ENCODE measurements at places on chromosomes 16 and 17. TPM values are rescaled to one million over a fixed set of nuclear protein-coding genes. Genes with fewer than 3 reads are reported as not detected.
A peak's percentile ranks its signal among the peaks of the same experiment; 100 is the strongest.

Gene OR1F1
- not detected for total RNA-seq

GRCh38 chr17:37813751-37814150 is 68.9 kb upstream of the HNF1B start:
- peaks cover 4% of the 10 kb centered on the region for H3K4me1 ChIP-seq
- H3K27me3 ChIP-seq = peaks cover 14% of the 10 kb centered on the region
- H3K27ac ChIP-seq = no peak overlapping the region
- H3K4me3 ChIP-seq = no peak overlapping the region

- H3K4me1 ChIP-seq = peaks cover 55% of the 10 kb centered on the region
- H3K36me3 ChIP-seq = peaks cover 3% of the 10 kb centered on the region
- no peak overlapping the region for H3K27ac ChIP-seq
- H3K4me3 ChIP-seq = peak overlapping the region; percentile 42
- DNase-seq = no peak
Observed at GRCh38 chr16:12095275-12096156, 119.0 kb downstream of the SNX29 start.

DNA sequence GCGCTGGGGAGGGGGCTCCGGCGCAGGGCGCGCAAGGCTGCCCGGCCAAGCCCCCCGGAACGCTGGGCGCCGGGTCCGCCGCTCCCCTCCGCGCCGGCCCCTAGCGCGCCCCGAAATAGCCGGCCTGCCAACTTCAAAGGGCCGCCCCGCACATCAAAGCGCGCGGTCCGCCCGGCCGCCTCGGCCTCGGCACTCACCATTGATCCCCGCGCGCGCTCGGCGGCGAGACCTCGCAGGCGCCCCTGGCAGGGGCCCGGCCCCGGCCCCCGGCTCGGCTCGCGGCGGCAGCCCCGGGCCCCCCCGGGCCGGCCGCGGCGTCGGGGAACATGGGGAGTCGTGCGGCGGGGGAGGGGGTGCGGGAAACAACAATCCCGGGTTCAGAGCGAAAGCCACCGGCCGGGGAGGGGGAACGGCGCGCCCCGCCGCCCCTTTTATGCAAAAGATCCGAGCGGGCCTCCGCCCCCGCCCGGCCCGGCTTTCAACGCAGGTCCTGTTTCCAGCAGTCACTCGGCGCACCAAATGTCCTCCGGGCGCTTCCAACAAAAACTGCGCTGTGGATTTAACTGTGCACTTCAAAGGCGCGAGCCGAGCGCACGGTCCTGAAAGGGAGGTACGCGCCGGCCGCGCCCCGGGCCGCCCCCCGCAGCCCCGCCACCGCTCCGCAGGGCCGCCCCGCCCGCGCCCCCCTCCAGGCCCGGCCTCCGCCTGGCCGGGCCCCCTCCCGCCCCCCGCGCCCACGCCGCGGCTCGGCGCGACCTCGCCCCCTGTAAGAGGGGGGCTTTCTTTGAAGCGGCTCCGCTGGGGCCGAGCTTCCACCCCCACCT is 608 bp downstream of the AXIN2 start:
- peaks cover 3% of the 10 kb centered on the region for H3K36me3 ChIP-seq
- peaks cover 17% of the 10 kb centered on the region for H3K4me1 ChIP-seq
- DNase-seq = peak; percentile 92
- H3K27me3 ChIP-seq = no peaks in the 10 kb centered on the region
- peak overlapping the region; percentile 97 for H3K27ac ChIP-seq

- peaks cover 20% of the 10 kb centered on the region for H3K36me3 ChIP-seq
- peaks cover 3% of the 10 kb centered on the region for H3K4me1 ChIP-seq
- no peak overlapping the region for H3K4me3 ChIP-seq
- H3K27ac ChIP-seq = peak overlapping the region; percentile 15
Observed at GRCh38 chr17:43766413-43767052, 7.9 kb upstream of the SOST start.

Gene KCTD11
- 9.5 TPM for total RNA-seq

GRCh38 chr16:77470851-77471250 is 36.0 kb upstream of the ADAMTS18 start:
- peaks cover 3% of the 10 kb centered on the region for H3K27me3 ChIP-seq
- no peak overlapping the region for H3K27ac ChIP-seq
- H3K36me3 ChIP-seq = no peaks in the 10 kb centered on the region
- H3K4me3 ChIP-seq = no peak overlapping the region
- no peaks in the 10 kb centered on the region for H3K4me1 ChIP-seq
- no peak for DNase-seq

DNA sequence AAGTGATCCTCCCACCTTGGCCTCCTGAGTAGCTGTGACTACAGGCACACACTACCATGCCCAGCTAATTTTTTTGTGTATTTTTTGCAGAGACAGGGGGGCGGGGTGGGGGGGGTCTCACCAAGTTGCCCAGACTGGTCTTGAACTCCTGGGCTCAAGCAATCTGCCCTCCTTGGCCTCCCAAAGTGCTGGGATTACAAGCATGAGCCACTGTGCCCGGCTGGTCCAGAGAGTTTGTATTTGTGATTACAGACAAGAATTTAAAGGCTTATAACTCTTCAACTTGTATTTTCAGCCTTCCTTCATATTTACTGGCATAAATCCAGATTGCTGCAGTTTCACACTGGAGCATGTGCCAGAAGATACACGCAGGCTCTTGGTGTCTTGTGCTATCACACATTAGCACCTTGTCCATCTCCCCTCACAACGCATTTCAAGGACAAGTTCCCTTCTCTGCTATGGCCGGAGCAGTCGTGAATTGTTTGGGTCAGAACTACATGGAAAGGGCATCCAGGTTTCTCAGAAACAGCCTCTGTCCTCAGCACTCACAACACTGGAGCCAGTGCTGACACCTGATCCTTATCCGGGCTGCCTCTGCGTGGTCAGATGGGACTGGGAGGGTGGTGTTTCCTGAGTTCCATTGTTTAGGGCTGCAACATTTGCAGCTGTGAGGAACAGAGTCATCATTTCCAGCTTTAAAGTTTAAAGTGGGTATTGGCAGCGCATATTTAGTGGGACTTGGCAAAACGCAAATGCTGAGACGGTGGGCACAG is 28.1 kb downstream of the WSCD1 start:
- peaks cover 7% of the 10 kb centered on the region for H3K27me3 ChIP-seq
- no peak for DNase-seq
- H3K27ac ChIP-seq = no peak overlapping the region

DNA sequence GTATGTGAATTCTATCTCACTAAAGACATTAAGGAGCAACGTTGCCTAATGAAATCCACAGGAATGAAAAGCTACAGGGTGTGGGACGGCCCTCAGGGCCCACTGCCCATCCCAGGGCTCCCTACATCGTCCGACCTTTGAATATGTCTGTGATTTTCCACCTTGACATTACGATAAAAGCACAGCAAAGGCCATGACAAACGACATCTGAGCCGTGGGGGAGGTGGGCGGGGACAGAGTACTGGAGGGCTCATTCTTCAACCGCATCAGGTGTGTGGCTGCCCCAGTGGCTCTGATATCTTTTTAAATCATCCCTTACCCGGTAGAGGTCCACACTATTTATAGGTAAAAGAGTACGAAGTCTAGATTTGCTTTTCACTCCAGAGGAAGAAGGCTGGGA is 35.1 kb downstream of the LMF1 start:
- DNase-seq = no peak
- H3K27me3 ChIP-seq = no peaks in the 10 kb centered on the region
- peaks cover 5% of the 10 kb centered on the region for H3K4me1 ChIP-seq
- H3K27ac ChIP-seq = no peak overlapping the region
- peaks cover 10% of the 10 kb centered on the region for H3K36me3 ChIP-seq

DNA sequence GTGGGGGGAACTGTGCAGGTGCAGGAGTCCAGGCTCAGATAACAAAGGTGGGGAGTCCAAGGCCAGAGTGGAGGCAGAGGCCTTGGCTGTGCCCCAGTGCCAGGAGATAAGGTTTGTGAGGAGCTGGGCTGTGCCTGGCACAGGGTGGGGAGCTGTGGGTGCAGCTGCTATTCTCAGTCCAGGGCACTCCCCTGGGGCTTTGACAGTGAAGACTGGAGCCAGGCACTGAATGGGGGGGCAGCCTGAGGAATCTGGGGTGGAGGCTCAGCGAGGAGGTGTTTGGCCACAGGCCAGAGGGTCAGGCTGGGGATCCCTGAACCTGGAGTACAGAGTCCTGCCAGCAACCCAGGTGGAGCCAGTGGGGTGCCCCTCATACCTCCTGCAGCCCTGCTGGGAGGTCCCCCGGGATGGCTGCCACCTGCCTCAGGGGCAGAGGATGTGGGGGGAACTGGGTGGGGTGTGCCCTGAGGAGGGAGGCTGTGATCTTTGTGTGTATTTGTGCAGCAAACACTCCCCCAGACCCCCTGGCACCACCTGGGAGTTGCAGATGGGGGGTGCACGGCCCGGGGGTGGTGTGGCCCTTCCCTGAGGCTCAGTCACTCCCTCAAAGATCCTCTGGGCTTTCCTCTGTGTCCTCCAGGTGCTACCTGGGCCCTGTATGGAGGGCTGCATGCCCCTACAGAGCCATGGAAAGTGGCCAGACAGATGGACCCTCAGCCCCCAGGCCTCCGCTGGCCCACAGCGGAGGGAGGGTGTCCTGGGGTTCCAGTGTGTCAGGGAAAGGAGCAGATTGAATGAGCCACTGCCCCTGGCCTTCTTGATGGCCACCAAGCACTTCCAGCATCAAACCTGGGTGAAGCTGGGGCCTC is 44.5 kb upstream of the SMPD3 start:
- no peak overlapping the region for H3K27ac ChIP-seq
- H3K4me3 ChIP-seq = no peak overlapping the region
- peaks cover 14% of the 10 kb centered on the region for H3K4me1 ChIP-seq

GRCh38 chr17:66354981-66355380 is 52.6 kb downstream of the PRKCA start:
- no peaks in the 10 kb centered on the region for H3K36me3 ChIP-seq
- H3K4me3 ChIP-seq = no peak overlapping the region

DNA sequence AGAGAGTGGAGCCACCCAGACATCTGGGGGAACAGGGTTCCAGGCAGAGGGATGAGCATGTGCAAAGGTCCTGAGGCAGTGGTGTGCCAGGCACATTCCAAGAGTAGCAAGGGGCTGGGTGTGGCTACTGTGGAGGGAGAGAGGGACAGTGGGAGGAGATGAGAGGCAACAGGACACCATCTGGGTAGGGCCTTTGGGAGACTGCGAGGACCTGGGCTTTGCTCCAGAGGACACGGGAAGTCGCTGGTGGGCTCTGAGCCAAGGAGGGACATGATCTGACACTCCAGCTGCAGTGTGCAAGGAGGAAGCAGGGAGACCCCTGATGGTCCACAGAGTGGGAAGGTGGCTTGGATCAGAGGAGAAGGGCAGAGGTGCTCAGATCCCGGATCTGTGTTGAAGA is 56.7 kb upstream of the MED9 start:
- H3K27ac ChIP-seq = peak overlapping the region; percentile 34
- no peaks in the 10 kb centered on the region for H3K27me3 ChIP-seq
- H3K4me1 ChIP-seq = no peaks in the 10 kb centered on the region
- no peak overlapping the region for H3K4me3 ChIP-seq
- DNase-seq = no peak
- no peaks in the 10 kb centered on the region for H3K36me3 ChIP-seq

DNA sequence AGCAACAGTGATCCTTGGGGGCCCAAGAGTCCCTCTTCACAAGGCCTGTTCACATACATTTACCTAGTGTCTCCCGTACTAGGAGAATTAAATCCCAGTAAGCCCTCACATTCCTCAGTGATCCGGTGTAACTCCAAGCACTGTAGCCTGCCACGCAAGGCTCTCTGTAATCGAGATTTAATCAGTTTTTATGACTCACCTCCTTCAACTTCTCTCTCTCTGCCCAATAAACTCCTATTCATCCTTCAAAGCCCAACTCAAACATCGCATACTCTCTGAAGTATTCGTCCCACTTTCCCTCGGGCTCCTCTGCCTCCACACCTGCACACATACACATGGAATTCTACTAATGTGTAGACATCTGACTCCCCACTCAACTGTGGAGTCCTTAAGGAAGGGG is 141.8 kb downstream of the CMIP start:
- no peak overlapping the region for H3K4me3 ChIP-seq
- H3K36me3 ChIP-seq = peaks cover 3% of the 10 kb centered on the region
- no peaks in the 10 kb centered on the region for H3K27me3 ChIP-seq

GRCh38 chr16:67928147-67928546 is 3.5 kb downstream of the CTRL start:
- peaks cover 2% of the 10 kb centered on the region for H3K4me1 ChIP-seq
- no peak overlapping the region for H3K4me3 ChIP-seq
- no peaks in the 10 kb centered on the region for H3K27me3 ChIP-seq
- no peak overlapping the region for H3K27ac ChIP-seq
- DNase-seq = no peak

- H3K4me3 ChIP-seq = no peak overlapping the region
- peaks cover 8% of the 10 kb centered on the region for H3K36me3 ChIP-seq
- no peaks in the 10 kb centered on the region for H3K27me3 ChIP-seq
Observed at GRCh38 chr16:8756755-8757154, 40.7 kb downstream of the TMEM186 start.

DNA sequence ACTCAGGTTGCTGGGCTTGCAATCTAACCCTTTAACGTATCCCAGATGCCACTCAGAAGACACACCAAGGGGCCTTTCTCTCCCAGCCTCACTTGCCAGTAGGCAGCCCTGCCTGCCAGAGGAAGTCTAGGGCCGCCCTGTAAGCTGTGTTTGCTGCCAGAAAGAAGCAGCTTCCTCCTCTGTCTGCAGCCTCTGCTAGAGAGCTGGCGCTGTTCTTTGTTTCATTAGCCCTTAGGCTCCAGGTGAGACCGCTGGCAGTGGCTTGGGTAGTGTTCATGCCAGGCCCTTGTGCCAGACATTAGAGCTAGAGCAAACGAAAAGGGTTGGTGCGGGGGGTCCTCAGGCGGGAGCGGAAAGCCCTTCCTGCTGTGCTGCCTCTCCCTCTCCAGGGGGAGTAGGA is 8.9 kb downstream of the CTRL start:
- H3K27ac ChIP-seq = peak overlapping the region; percentile 36
- no peaks in the 10 kb centered on the region for H3K27me3 ChIP-seq
- no peaks in the 10 kb centered on the region for H3K36me3 ChIP-seq
